RPMI7951 (cell line): ENCODE measurements at places on chromosomes 4 and X. TPM values are rescaled to one million over a fixed set of nuclear protein-coding genes. Genes with fewer than 3 reads are reported as not detected.

Gene ERCC6L
- total RNA-seq, result 23.3 and 27.4 TPM in 2 replicates

Gene BMX
- not detected in 2 replicates for total RNA-seq

Gene DSPP
- not detected in 2 replicates for total RNA-seq

Gene GAK
- total RNA-seq, result 23.1 and 28.2 TPM in 2 replicates

Gene GATA1
- not detected in 2 replicates for total RNA-seq

Gene VEGFD
- total RNA-seq, result 0.12 and 0.39 TPM in 2 replicates

Gene ATXN3L
- total RNA-seq, result not detected in 2 replicates

Gene CENPE
- 26.7 and 36.9 TPM in 2 replicates for total RNA-seq

Gene SUPT20HL2
- total RNA-seq, result 0.24 TPM in 1 of 2 replicates, not detected in the other

DNA sequence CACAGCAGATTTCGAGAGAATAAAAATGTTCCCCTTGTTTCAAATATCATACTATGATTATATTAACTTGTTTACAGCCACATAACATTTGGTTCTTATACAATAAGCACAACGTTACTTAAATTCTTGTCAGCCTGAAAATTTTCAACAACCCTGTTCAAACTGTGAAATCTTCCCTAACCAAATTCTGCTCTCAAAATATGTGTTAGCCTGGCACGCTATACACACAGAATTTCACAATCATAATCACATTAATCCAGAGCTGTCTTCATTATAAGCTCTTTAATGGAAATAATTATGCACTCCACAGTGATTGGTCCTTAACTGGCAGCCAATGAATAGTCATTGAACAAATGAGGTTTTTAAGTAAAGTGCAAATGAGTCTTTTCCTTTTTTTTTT, 7.3 kb upstream of the PRSS12 start:
- DNase-seq, result no peak

DNA sequence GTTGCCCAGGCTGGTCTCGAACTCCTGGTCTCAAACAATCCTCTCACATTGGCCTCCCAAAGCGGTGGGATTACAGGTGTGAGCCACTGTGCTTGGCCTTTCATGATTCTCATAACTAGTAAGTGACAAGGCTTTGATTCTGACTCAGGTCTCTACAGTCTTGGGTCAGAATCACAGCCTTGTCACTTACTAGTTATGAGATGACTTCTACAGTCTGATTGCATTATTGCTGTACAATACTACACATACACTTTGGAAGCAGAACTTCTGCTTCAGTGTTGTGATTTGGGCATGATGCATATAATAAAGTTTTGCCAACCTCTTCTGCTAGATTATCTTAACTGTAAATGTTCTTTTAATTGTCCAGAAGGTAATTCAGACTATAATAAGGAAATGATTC, 123.3 kb downstream of the KDM6A start:
- no peak for DNase-seq

DNA sequence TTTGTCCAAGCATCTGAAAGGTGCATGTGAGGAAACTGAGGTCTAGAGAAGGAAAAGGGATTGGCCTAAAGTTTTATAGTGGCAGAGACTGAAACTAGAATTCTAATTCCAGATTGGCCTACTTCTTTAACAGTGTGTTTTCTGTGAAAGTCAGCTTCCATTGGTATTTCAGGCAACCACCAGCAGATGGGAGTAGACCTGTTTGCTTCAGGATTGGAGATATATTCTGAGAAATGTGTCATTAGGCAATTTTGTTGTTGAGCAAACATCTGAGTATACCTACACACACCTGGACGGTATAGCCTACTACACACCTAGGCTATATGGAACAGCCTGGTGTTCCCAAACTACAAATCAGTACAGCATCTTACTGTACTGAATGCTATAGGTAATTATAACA, 207.3 kb upstream of the RADX start:
- DNase-seq, result no peak

GRCh38 chrX:119654112-119654531, 38.8 kb downstream of the SEPTIN6 start:
- no peak for DNase-seq

DNA sequence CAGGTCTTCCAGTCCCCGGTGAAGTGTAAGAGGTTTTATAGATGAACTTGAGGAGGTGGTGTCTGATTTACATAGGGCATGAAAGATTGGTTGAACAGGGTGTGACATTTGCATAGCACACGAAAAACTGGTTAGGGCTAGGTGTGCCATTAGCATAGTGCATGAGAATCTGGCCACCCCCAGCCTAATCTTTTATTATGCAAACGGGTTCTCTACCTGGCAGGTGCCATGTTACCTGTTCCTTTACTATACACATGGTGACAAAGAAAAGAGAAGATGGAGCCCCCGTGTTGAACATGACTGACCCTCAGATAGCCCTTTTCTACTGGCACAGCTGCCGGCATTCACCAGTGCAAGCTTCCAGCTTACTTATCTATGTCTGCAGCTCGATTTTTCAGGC, 71.0 kb downstream of the UCHL1 start:
- DNase-seq, result no peak

DNA sequence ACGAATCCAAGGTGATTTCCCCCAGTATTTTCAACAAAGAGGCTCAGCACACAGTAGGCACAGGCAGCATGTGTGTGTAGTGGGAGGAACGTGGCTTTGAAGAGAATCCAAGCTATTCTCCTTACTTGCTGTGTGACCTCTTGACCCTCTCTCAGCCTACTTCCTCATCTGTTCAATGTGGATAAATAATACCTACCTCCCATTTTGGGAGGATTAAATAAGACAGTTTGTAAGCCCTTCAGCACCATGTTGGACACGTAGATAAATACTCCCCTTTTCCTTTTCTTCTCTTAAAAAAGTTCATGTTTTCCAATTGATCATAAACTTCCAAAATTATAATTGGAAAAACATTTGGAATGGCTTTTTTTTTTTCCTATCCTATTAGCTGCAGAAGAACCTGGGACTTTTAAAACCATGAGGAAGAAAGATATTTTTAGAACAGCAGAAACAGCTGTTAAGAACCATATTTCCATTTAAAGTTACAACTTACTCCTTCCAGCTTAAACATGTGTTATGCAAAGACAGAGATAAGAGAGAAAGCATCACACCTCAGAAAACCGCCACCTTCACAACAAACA, 56.1 kb upstream of the TMEM131L start:
- no peak for DNase-seq

DNA sequence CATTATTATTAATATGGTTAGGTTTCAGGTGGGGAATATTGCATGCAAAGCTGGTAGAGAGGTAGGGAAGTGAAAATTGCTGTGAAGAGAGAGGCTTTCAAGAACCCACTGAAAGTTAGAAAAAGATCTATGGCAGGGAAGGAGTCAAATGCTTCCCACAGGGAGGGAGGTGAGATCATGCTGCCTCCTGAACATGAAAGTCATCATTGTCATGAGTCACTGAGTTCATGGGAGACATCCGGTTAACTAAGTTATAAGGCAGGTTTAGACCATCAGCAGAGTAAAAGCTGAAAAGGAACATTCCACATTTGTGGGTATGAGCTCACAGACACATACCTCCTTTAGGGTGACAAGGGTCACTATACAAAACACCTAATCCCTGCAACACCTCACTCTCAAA, 16.2 kb downstream of the GATB start:
- DNase-seq, result peak; percentile 84

DNA sequence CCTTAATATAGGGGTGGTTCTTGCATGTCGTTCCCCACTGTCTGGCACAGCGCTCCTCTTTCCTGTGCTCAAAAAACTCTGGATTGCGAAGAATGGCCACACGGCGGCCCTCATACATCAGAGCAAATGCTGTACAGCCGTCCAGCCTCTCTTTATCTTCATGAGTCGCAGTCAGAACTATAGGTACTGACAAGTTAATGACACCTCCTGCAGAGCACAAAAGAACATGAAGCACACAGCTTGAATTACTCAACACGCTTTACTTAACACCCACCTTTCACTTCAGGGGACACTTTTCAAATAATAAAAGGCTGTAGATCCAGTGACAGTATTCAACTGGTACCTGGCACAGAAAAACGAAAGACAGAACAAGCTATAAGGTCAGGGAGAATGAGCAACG, 65.3 kb downstream of the PAPSS1 start:
- no peak for DNase-seq

DNA sequence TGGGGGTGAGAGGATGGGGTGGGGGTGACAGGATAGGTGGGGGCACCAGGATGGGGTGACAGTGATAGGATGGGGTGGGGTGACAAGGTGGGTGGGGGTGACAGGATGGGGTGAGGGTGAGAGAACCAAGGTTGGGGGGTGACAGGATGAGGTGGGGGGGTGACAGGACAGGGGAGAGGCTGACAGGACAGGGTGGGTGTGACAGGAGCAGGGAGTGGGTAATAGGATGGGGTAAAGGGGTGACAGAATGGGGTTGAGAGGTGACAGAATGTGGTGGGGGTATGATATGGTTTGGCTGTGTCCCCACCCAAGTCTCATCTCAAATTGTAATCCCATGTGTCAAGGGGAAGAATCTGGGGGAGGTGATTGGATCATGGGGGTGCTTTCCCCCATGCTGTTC, 26.0 kb downstream of the RNF212 start:
- no peak for DNase-seq

GRCh38 chr4:52106191-52106590, 55.1 kb downstream of the SPATA18 start:
- DNase-seq, result no peak

DNA sequence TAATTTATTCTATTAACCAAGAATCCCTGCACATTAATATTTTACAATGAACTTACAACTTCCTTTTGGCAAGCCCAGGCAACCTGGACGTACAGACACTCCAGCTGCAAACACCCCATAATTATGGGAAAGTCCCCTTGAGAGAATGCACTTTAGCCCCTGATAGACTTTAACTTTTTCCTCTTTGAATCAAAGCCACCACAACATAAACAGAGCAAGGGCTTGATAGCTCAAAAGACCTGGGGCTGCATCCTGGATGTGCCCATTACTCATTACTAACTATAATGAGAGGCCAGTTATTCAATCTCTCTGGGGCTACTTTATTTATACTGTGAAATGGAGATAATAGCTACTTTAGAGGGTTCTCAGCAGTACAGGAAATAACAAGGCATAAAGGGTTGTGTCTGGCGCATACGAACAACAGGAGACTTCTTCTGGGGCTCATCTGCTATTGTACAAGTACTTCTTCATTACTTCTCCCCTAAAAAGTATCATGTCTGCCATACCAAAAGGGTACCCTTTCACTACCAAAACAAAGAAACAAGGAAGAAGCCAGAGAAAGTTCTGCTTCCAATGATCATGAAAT, 54.9 kb downstream of the CASK start:
- DNase-seq, result no peak

DNA sequence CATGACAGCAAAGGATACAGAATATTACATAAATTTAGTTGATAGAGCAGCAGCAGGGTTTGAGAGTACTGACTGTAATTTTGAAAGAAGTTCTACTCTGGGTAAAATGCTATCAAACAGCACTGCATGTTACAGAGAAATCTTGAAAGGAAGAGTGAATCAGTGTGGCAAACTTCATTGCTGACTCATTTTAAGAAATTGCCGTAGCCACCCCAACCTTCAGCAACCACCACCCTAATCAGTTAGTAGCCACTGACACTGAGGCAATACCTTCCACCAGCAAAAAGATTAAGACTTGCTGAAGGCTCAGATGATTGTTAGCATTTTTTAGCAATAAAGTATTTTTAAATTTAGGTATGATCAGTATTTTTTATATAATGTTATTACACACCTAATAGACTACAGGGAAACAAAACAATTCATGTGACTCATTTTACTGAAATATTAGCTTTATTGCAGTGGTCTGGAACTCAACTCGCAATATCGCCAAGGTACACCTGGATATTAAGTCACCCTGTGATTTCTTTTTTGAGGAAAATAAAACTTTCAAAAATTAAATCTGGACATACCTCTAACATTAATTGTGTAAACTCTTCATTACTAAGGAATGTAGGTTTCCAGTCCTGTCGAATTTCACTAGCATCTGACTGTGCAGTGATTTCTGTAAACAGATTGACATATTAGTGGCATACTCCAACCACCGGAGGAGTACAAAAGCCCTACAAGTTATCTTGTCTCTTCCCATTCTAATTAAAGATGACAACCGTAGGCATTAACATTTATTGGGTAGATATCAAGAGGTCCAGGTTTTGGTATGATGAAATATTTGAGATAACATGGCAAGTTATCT, 71.1 kb downstream of the CLOCK start:
- peak; percentile 68 for DNase-seq

GRCh38 chrX:13571136-13571535, 1.7 kb downstream of the EGFL6 start:
- no peak for DNase-seq

DNA sequence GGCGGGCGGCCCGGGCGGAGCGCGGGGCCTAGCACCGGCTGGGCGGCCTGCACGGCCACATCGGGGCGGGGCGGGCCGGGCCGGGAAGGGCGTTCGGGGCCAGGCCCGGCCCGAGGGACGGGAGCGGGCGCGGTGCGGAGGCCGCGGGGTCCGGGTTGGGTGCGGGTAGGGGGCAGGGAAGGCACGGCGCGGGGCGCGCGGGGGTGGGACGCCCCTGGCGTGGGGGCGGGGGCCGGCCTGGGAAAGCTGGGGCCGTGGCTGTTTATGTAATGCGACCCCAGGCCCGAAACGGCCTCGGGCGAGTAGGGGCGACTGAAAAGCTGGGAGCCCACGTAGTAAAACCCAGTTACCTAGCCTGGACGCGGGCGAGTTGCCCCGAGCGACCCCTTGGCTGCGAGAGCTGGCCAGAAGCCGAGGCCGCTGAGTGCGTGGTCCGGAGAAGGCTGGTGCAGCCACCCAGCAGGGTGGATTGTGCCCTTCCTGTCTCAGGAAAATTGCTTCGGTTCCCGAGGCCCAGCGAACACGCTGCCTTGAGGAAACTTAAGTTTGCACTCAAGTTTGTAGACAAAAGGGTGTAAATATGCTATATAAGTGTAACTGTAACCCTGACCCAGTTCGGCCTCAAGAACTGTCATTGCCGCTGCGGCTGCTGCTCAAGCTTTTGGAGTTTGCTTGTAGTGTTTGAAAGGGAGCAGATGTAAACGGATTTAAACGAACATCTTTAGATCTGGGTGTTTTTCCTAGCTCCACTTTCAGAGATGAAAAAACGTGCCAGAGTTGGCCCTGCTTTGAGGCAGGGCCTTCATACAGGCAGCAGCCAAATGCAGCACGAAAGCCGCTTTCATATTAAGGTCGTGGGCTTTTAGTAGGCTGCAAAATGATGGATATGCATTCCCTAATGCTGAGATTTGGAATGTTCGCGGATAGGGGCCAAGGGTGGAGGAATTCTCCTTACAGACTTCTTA, 674 bp downstream of the SEC24B start:
- DNase-seq, result peak; percentile 19

GRCh38 chr4:76305971-76306881, at the start of gene STBD1:
Gene STBD1, plus strand, starts transcription at chr4:76306733. Its CDS starts 37 bp downstream, at chr4:76306770.
- DNase-seq, result peak; percentile 80

DNA sequence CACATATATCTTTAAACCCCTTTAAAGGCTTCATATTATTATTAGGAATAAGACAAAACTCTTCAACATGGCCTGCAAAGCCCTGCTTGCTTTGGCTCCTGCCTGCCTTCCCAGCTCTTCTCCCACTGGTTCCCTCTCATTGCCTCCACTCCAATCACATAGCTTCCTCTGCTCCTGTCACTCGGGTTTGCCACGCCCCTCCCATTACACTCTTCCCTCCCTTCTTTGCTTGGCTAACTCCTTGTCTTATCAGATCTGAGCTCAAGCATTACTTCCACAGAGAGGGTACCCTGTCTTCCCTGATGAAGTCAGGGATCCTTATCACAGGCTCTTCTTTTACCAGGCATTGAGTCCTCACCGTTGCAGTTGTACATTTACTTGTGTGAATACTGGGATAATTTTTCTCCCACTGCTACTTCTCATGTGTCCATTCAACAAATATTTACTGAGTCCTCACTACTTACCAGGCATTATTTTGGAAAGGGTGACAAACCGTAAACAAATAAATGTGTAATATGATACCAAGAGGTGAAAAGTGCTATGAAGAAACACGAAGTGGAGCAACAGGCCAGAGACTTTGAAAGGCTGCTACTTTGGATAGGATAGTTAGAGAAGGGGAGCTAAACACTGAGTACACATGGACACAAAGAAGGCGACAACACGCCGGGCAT, 3.2 kb upstream of the VGLL1 start:
- DNase-seq, result peak; percentile 3
